ENCODE measurements at places on chromosomes 1 and 21. TPM values are rescaled to one million over a fixed set of nuclear protein-coding genes. Genes with fewer than 3 reads are reported as not detected.

FMO5 gene
- 1.7 TPM for total RNA-seq

COL16A1 gene
- total RNA-seq, result not detected

DNA sequence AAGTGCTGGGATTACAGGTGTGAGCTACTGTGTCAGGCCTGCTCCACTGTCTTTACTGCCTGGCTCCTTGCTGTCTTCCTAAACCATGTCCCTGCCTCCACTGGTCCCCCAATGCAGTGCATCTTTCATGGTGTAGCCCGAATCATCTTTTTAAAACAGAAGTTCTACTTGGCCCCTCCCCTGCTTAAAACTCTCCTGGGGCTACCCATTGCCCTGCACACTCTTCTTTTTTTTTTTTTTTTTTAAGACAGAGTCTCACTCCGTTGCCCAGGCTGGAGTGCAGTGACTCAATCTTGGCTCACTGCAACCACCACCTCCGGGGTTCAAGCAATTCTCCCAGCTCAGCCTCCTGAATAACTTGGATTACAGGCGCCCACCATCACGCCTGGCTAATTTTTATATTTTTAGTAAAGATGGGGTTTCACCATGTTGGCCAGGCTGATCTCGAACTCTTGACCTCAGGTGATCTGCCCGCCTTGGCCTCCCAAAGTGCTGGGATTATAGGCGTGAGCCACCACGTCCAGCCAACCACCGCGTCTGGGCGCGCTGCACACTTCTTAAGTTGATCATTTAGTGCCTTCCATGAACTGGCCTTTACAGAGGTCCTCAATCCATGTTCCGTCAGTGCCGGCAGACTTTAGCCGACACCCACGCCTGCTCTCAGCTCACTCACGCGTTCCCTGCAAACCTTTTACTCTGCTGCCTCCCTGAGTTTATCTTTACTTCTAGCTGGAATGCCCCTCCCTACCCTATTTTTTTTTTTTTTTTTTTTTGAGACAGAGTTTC lies 2.4 kb downstream of the FCN3 start:
- H3K36me3 ChIP-seq, result no peaks in the 10 kb centered on the region
- H3K4me1 ChIP-seq, result peaks cover 15% of the 10 kb centered on the region
- no peak overlapping the region for H3K4me3 ChIP-seq
- DNase-seq, result no peak

OLIG2 gene
- not detected for total RNA-seq

DNA sequence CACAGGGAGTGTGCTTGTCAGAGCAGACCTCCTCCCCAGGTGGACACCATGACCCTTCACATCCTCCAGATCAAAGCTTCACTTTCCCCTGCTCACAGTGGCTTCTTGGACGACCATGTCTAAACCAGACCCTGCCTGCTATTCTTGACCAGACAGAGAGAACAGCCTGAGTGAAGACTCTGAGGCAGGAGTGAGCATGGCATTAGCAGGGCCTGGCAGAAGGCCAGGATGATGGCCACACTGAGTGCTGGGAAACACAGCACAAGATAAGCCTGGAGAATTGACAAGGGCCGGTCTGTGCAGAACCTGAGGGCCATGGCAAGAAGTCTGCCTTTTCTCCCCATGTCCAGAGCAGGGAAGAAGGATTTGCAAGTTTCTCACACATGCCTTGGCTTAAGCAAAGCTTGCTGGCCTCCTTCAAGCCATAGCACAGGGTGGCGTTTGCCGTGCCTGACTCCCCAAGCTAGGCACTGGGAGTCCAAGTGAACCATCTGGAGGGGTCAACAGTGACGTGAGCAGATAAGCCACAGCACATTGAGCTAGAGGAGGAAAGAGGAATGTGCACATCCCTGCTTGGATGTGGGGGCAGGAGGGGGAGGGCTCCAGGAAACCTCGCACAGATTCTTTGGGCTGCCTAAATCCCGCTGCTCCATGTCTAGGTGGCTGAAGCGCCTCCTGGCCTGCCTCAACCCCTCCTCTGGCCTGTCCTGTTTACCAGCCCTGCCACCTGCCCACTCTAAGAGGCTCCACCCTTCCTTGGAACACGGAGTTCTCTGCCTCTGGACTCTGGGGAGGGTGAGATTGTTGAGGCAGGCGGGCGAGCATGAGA lies 87.1 kb downstream of the CD58 start:
- DNase-seq, result no peak
- H3K36me3 ChIP-seq, result no peaks in the 10 kb centered on the region
- no peak overlapping the region for H3K27ac ChIP-seq
- H3K4me3 ChIP-seq, result no peak overlapping the region
- H3K27me3 ChIP-seq, result no peaks in the 10 kb centered on the region
- H3K4me1 ChIP-seq, result no peaks in the 10 kb centered on the region

- H3K36me3 ChIP-seq, result no peaks in the 10 kb centered on the region
- H3K4me1 ChIP-seq, result peaks cover 7% of the 10 kb centered on the region
- no peak overlapping the region for H3K4me3 ChIP-seq
These were observed 57.9 kb downstream of the CENPF start for GRCh38 chr1:214660900-214661299.

GRCh38 chr1:214473387-214473786 lies 78.0 kb downstream of the PTPN14 start:
- no peak overlapping the region for H3K27ac ChIP-seq
- DNase-seq, result no peak
- H3K27me3 ChIP-seq, result peaks cover 48% of the 10 kb centered on the region
- H3K36me3 ChIP-seq, result peaks cover 2% of the 10 kb centered on the region

ITLN2 gene
- total RNA-seq, result not detected

DNA sequence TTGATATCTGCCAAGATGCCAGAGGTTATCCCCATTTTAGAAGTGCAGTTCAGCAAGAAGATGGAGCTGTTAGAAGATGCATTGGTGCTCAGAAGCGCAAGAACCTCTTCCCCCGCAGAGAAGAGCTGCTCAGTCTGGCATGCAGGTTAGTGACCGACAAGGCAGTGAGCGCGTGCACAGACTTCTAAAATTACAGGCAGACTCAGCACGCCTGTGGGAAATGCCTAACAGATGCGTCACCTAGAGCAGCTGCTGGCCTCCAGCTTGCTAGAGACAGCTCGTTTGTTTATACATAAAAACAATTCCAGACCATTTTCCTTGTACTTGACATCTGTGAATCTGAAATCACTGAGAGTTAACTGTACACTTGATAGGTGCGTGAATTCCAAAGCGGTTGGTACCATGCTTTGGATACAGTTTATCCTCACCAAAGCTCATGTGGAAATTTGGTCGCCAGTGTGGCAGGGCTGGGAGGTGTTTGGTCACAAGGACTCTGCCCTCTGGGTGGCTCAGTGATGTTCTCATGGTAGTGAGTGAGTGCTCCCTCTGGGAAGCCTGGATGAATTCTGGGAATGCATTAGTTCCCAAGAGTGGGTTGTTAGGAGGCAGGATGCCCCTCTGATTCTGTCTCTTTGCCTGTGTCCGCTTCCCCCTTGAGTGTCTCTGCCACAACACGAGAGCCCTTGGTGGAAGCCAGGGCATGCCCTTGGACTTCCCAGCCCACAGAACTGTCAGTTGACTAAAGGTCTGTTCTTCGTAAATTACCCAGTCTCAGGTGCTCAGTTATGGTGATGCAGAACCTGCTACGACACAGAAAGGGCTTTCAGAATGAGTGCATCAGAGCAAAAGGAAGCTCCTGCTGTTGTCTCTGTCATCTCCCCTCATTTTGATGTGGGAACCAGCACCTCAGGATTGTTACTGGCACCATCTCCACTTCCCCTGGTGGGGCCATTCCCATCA lies 24.4 kb downstream of the SNAP47 start:
- peaks cover 37% of the 10 kb centered on the region for H3K4me1 ChIP-seq
- no peak overlapping the region for H3K27ac ChIP-seq
- H3K27me3 ChIP-seq, result no peaks in the 10 kb centered on the region

DNA sequence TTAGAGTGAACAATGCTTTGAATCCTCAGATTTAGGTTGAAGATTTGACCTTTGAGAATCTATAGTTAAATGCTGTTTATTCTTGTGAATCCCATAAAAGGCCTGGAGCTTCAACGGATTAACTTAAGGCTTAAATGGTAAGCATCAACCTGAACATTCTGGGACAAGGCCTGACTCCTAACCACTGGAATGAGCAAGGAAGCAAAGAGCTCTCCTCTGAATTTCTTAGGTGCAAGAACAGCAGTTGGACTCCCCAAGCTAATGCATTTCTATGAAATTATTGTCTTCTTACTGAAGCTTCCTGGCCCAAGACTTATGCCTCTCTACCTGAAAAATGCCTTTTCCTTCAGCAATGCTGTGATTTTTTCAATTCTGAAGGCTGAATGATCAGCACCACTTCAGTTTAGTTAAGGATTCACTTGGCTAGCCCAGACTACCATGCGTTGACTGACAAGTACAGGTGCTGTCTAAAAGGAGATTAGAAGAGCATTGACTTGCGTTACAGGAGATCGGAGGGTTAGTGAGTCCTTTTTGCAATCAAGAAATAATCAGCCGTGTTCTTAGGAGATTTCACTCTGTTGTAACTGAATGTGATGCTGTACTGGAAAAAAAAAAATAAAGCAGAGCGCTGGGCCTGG lies 178.5 kb downstream of the ZC3H11B start:
- H3K27me3 ChIP-seq, result peaks cover 6% of the 10 kb centered on the region
- H3K36me3 ChIP-seq, result no peaks in the 10 kb centered on the region
- H3K4me3 ChIP-seq, result no peak overlapping the region
- DNase-seq, result no peak
- H3K27ac ChIP-seq, result no peak overlapping the region
